Chondrocyte (in vitro differentiated cells): ENCODE measurements at places on chromosomes 5 and 9. TPM values are rescaled to one million over a fixed set of nuclear protein-coding genes. Genes with fewer than 3 reads are reported as not detected.

The SLC1A3 gene
- total RNA-seq: 1.3 to 5.1 TPM (median 1.8 TPM) in 3 replicates

The F12 gene
- total RNA-seq: 0.99 to 2.1 TPM (median 1.8 TPM) in 3 replicates

DNA sequence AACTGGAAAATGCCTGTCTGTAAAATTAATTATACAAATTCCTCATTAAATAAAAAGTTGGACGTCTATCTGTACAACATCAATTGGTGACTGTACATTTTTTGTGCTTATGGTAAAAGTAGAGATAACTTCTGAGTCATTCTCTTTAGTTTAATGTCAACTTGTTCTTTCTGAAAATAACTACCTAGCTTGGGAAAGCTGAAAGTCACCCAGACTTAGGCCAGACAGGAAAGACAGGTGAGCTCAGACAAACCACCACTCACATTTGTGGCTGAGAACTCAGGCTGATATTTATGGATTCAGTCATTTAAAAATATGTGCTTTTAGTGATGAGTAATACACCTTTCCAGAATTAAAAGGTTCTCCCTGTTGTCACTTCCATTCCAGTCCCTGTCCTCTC, 31.9 kb upstream of the ENTREP1 start:
- no peak for DNase-seq

The GPRIN1 gene
- total RNA-seq: 1.7 to 2.9 TPM (median 2.1 TPM) in 3 replicates

GRCh38 chr5:159727167-159727566, 189.1 kb upstream of the ADRA1B start:
- DNase-seq: no peak

GRCh38 chr9:69179037-69179436, 5.0 kb downstream of the TJP2 start:
- DNase-seq: no peak

The LCP2 gene
- not detected in 3 replicates for total RNA-seq

DNA sequence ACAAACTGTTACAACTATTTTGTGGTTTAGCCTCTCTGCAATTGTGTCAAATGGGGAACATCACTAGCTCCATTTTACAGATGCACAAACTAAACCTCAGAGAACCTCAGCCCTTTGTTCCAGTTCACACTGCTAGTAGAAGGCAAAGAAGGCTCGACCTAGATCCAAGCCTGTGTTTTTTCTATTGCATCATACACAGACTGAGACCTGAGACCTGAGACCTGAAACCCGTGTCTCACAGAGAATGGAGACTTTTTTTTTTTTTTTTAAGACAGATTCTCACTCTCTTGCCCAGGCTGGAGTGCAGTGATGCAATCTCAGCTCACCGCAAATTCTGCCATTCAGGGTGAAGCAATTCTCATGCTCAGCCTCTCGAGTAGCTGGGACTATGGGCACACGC, 120.8 kb downstream of the GALNT10 start:
- DNase-seq: no peak

DNA sequence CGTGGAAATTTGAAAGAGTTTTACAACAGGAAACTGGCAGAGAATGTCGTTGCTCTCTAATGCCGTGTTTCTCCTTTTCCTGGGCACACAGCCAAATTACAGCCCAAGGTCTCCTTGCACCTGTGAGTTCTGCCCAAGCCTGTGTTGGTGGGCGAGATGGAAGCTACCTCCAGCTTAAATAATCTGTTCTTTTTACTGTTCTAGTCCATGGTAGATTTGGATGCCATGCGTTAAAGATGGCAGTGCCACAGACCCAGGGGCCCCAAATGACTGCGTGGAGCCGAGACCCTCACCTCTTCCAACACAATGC, 92.6 kb upstream of the IRX4 start:
- DNase-seq: no peak

DNA sequence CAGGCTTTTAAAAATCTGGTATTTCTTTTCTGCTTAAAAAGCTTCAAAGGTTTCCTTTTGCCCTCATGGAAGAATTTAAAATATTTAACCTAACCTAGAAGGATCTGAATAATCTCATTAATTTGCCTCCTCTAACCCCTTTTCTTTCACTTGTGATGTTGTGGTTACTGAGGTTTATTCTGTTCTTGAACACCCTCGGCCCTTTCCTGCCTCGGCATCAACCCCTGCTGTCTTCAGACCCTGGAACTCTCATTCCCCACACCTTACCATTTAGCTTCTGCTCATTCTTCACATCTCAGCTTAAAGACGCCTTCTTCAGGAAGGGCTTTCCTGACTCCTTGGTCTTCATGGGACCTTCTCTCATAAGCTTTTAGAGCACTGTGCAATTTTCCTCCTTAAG, 131.4 kb upstream of the MAN2A1 start:
- DNase-seq: no peak

DNA sequence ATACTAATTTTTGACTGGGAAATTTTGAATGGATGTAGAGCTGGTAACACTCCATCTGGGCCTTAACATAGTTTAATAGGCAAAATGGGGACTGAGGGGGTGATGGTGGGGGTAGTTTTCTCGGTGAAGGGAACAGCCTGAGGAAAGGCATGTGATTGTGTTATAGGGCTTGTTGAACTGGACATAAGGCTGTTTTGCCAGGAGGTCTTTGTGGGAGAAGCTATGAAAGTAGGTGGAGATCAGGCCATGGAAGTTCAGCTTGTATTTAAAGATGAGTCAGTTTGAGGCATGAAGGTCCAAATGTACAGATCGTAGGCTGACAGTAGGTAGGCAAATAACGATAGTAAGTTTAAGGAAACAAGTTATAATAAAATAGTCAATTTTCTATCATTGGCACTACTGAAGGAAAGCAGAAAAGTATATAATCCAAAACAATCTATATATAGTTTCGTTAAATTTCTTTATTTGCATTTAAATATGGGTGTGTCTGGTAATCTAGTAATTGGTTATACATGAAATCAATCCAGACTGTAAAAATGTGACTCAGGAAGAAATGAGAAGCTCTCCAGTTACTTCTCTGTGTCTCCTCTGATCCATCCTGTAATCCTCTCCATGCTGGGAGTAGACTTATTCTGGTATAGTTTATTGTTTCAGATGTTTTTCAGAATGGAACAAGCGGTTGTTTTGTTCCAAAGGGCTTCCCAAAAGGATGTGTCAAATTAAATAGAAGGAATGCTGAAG, 2.8 kb downstream of the CSNK1G3 start:
- DNase-seq: no peak

The RANBP17 gene
- 22.5 to 35.7 TPM (median 24.5 TPM) in 3 replicates for total RNA-seq
